ENCODE measurements at places on chromosomes 6 and 20. TPM values are rescaled to one million over a fixed set of nuclear protein-coding genes. Genes with fewer than 3 reads are reported as not detected.

- no peak for DNase-seq
- H3K36me3 ChIP-seq, result peaks cover 12% of the 10 kb centered on the region
- no peak overlapping the region for H3K4me3 ChIP-seq
- no peak overlapping the region for H3K27ac ChIP-seq
- H3K4me1 ChIP-seq, result no peaks in the 10 kb centered on the region
Measured at GRCh38 chr6:87482366-87482765, 9.6 kb downstream of the SLC35A1 start.

DNA sequence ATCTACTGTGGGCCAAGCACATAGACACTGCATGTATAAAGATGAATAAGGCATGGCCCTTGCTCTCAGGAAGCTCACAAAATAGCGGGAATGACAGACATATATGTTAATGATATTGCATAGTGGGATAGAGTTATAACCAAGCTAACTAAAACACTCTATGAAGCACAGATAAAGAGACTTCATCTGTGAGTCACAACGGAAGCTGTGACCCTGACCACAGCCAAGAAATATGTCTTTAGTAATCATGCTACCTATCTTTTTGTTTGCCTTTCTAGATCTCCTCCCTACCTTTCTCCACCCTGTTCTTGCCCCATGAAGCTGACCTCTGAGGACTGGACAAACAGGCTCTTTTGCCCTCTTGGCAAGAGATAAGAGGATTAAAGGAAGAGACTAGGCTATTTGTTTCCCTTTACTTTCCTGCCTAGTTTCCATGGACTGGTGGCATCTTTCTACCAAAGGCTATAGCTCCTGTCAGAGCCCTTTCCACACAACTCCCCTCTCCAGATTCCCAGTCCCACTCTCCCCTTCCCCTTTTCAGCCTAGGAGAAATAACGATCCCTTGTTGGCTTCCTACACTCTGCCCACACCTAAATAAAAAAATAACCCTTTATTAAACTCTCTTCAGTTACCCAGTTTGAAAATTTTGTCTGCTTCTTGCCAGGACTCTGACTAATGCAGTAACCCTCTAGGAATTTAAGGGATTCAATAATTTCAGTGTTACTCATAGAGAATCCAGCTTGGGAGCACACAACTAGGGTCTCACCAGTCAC is 504.9 kb upstream of the MARCKS start:
- no peaks in the 10 kb centered on the region for H3K4me1 ChIP-seq
- H3K27me3 ChIP-seq, result peaks cover 1% of the 10 kb centered on the region
- no peak for DNase-seq

- no peak overlapping the region for H3K4me3 ChIP-seq
- no peaks in the 10 kb centered on the region for H3K27me3 ChIP-seq
- peaks cover 8% of the 10 kb centered on the region for H3K4me1 ChIP-seq
- no peak for DNase-seq
- H3K27ac ChIP-seq, result no peak overlapping the region
- no peaks in the 10 kb centered on the region for H3K36me3 ChIP-seq
Measured at GRCh38 chr6:108621117-108621516, 60.4 kb downstream of the FOXO3 start.

DNA sequence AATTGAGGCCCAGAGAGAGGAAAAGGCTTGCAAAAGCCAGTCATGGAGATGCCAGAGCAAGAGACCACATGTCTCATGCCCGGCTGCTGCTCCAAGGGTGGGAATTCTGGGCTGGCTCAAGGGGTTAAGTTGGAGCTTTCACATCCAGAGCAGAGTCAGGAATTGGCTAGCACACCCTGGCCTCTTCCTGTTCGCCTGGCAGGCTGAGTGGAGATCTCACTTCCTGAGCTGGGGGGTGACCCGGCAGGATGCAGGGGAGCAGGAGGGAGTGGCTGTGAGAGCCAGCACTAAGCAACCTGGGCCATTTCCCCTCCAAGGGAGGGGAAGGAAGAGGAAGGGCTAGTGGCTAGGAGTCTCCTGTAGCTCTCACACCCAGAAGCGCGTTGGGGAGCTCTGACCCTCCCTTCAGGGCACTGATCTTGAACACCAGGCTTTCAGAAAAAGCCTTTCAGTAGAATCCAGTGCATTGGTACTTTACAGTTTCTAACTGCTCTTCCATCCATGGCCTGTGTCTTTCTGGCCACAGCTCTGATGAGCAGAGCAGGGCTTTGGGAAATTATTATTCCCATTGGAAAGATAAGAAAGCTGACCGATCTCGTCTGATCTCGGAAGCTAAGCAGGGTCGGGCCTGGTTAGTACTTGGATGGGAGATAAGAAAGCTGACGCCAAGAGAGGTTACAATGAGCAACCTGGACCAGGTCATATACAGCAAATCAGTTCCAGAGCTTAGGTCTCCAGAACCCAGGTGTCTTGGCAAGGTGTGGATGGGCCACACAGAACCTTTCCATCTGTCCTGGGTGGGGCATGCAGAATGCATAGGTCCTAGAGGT is 2.2 kb upstream of the CCM2L start:
- no peaks in the 10 kb centered on the region for H3K4me1 ChIP-seq
- DNase-seq, result no peak
- no peak overlapping the region for H3K4me3 ChIP-seq
- no peaks in the 10 kb centered on the region for H3K36me3 ChIP-seq

- H3K4me3 ChIP-seq, result no peak overlapping the region
- no peak overlapping the region for H3K27ac ChIP-seq
- H3K27me3 ChIP-seq, result no peaks in the 10 kb centered on the region
Measured at GRCh38 chr6:4482461-4482860, 293.7 kb upstream of the CDYL start.

DNA sequence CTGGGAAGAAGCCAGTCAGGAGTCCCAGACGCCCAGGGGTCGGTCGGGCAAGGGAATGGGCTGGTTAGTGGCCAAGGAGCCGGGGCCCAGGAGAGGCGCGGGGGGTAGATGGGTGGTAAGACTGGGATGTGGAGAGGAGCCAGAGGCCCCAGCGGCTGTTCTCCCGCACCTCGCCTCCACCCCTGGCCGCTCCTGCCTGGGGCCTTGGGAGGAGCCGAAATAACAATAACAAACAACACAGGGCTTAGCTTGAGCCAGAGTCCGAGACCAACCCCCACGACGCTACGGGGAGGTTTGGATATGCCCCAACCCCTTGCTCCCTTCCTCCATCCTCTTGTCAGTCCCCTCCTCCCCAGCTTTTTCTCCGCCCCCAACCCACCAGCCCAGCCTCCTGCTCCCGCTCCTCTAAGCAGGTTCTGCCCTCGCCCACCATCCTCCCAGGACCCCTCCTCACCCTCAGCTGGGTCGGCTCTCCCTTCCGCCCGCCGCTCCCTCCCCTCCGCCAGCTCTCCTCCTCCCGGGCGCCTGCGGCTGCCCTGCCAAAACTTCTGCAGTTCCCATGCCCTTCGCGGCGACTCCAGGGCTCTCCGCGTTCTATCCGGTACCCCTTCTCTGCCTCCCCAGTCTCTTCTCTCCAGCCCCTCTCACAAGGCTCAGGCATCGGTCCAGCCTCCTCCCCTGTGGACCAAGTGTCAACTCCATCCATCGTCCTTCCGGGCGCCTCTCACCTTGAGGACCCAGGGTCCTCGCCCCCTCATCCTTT is 1.1 kb downstream of the RNF39 start:
- H3K27ac ChIP-seq, result no peak overlapping the region
- H3K36me3 ChIP-seq, result peaks cover 8% of the 10 kb centered on the region
- peaks cover 38% of the 10 kb centered on the region for H3K27me3 ChIP-seq
- no peak overlapping the region for H3K4me3 ChIP-seq
- H3K4me1 ChIP-seq, result peaks cover 26% of the 10 kb centered on the region
- no peak for DNase-seq

Gene PHIP
- 13.7 TPM for polyA plus RNA-seq

- H3K4me1 ChIP-seq, result no peaks in the 10 kb centered on the region
- DNase-seq, result no peak
- H3K27me3 ChIP-seq, result no peaks in the 10 kb centered on the region
- H3K36me3 ChIP-seq, result no peaks in the 10 kb centered on the region
- H3K4me3 ChIP-seq, result no peak overlapping the region
Measured at GRCh38 chr6:146224988-146225387, 196.1 kb downstream of the GRM1 start.

GRCh38 chr6:156392648-156393047 is 384.5 kb upstream of the ARID1B start:
- H3K27ac ChIP-seq, result no peak overlapping the region
- H3K4me1 ChIP-seq, result peaks cover 58% of the 10 kb centered on the region
- no peaks in the 10 kb centered on the region for H3K27me3 ChIP-seq
- no peaks in the 10 kb centered on the region for H3K36me3 ChIP-seq
- no peak for DNase-seq

Gene ANGPT4
- not detected for polyA plus RNA-seq

DNA sequence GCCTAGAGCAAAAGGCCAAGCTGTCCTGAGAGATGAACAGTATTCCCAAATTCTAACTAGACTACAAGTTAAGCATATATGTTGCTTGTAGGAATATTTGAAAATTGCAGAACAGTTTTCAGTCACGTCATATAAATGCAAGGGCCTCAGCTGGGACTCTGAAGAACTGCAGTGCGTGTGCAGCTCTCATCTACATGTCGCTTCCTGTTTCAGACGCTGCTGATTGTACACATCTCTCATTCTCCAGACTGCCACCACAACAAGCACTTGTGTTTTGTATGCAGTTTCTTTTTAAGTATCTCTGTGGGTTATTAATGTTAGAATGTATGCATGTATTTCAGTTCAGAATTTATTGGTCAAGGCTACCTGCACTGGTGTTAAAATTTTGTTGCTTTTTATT is 119.7 kb downstream of the MAP3K4 start:
- H3K27me3 ChIP-seq, result no peaks in the 10 kb centered on the region
- H3K4me1 ChIP-seq, result peaks cover 13% of the 10 kb centered on the region
- peak overlapping the region; percentile 52 for H3K27ac ChIP-seq
- peaks cover 76% of the 10 kb centered on the region for H3K36me3 ChIP-seq

DNA sequence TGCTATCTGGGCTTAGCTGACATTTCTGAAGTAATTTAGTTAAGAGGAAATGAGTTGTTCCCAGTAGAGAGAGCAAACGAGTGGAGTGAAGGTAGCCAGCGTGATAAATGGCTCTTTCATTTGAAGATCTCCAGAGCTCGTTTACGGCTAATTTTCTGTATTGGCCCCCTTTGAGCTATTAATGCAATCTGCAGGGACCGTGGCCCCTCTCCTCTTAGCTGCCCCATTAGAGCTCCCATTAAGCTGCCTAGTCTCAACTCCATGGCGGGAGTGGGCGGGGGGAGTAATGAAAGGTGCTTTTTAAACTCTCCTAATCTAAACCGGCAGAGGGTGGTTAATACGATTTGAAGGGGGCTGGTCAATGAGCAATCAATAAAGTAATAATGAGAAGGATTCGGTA is 12.5 kb downstream of the TFAP2B start:
- H3K4me3 ChIP-seq, result no peak overlapping the region
- H3K27ac ChIP-seq, result no peak overlapping the region
- H3K27me3 ChIP-seq, result peaks cover 12% of the 10 kb centered on the region

DNA sequence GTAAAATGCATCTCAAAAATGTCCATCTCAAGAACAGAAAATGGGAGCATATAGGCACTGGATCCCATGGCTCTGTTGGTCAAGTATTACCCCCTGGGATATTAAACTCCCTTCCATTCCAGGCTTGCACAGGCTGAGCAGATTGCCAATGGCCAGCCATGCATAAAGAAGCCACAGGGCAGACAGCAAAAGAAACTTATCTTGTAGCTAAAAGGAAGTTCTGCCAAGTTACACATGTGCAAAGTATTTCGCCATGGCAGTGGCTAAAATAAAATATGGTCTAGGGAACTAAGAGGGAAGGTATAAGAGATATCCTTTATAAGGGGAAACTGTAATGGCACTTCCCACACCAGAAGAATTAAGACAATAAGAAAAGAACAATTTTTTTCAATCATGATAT is 415.6 kb upstream of the BTBD3 start:
- H3K27me3 ChIP-seq, result no peaks in the 10 kb centered on the region
- H3K27ac ChIP-seq, result no peak overlapping the region
- H3K36me3 ChIP-seq, result no peaks in the 10 kb centered on the region
- DNase-seq, result no peak
- no peaks in the 10 kb centered on the region for H3K4me1 ChIP-seq

DNA sequence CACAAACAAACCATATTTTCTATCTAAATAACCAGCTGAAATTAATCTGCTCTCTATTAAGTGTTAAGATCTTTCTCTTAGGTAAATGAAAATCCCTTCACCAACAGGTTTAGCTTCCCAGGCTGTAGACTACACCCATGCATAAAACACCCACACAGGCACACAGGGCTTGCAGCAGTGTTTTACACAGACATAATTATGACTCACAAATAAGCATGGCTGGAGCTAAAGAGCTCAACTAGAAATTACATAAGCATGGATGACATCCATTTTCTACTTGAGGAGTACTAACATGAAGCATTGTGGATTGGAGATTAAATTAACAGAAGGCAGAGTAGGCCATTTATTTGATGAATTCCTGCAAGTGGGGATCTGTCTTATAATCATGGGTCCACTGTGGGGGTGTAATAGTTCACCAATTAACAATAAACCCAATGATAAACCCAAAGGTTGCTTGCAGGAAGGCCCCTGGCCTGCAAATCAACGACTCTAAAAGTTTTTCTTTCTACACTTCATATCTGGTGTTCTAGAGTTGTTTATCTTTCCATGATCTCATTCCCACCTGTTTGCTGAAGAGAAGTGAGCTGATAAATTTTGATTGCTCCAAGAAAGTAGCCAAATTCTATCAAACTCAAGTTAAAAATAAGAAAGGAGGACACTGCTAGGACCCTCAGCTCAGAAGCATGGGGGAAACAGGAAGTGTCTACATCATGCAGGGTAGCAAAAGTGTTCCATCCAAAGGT is 33.8 kb upstream of the E2F3 start:
- H3K36me3 ChIP-seq, result no peaks in the 10 kb centered on the region
- H3K4me3 ChIP-seq, result peak overlapping the region; percentile 66
- no peak for DNase-seq
- peak overlapping the region; percentile 73 for H3K27ac ChIP-seq
- no peaks in the 10 kb centered on the region for H3K27me3 ChIP-seq

DNA sequence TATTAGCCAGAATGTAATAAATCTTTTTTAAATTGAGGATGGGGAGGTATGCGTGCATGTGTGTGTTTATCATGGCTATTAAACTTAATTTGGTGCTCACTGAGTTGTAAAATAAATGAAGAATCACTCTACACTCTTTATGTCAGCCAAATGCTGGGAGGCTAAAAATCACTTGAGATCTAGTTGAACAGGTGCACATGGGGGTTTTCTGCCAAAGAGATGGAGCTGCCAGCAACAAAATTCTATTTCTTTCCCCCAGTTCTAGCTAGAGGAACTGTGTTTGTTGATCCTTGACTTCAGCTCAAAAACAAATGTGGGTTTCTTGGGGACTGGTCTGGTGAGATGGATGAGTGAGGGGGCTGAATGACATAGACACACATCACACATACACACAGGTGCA is 183.3 kb upstream of the BTBD3 start:
- H3K4me3 ChIP-seq, result no peak overlapping the region
- no peak overlapping the region for H3K27ac ChIP-seq
- H3K4me1 ChIP-seq, result no peaks in the 10 kb centered on the region
- H3K36me3 ChIP-seq, result no peaks in the 10 kb centered on the region

- H3K27me3 ChIP-seq, result no peaks in the 10 kb centered on the region
- H3K4me3 ChIP-seq, result no peak overlapping the region
- H3K27ac ChIP-seq, result no peak overlapping the region
- DNase-seq, result no peak
- peaks cover 9% of the 10 kb centered on the region for H3K4me1 ChIP-seq
Measured at GRCh38 chr20:60446267-60447111, 488.3 kb downstream of the CDH26 start.

Data from CD4-positive, CD25-positive, alpha-beta regulatory T cell (primary cell).